Regular cardiac myocyte (primary cell): ENCODE measurements at places on chromosomes 7 and 10. TPM values are rescaled to one million over a fixed set of nuclear protein-coding genes. Genes with fewer than 3 reads are reported as not detected.

DNAH11 gene
- 4.0 and 7.6 TPM in 2 replicates for total RNA-seq

PNLIPRP3 gene
- not detected in 2 replicates for total RNA-seq

CHRM2 gene
- under 0.01 TPM in 2 replicates for total RNA-seq

KIAA1217 gene
- 1.2 and 2.3 TPM in 2 replicates for total RNA-seq

STEAP1 gene
- 32.2 and 64.8 TPM in 2 replicates for total RNA-seq

SPDYE16 gene
- 0.56 TPM in 1 of 2 replicates, not detected in the other for total RNA-seq

SYCE1 gene
- 0.19 TPM in 1 of 2 replicates, not detected in the other for total RNA-seq

TMEM176B gene
- total RNA-seq = not detected in 2 replicates

CYP3A5 gene
- total RNA-seq = under 0.01 TPM in 1 of 2 replicates, not detected in the other

ATOH7 gene
- under 0.01 and 0.28 TPM in 2 replicates for total RNA-seq

ABCA13 gene
- under 0.01 and 0.56 TPM in 2 replicates for total RNA-seq

RET gene
- 0.28 and 0.58 TPM in 2 replicates for total RNA-seq

OR9A2 gene
- 0.19 TPM in 1 of 2 replicates, not detected in the other for total RNA-seq

ZNF248 gene
- total RNA-seq = 4.6 and 11.6 TPM in 2 replicates

VAX1 gene
- total RNA-seq = not detected in 2 replicates

TMEM270 gene
- not detected in 2 replicates for total RNA-seq

PDZD7 gene
- 1.3 and 3.1 TPM in 2 replicates for total RNA-seq

PODXL gene
- 2.0 and 29.1 TPM in 2 replicates for total RNA-seq

KLF14 gene
- under 0.01 TPM in 1 of 2 replicates, not detected in the other for total RNA-seq

WEE2 gene
- total RNA-seq = not detected in 2 replicates

RBAK gene
- 9.4 and 9.9 TPM in 2 replicates for total RNA-seq

CALCR gene
- not detected in 2 replicates for total RNA-seq

ERV3-1 gene
- 8.6 and 22.3 TPM in 2 replicates for total RNA-seq

RBM20 gene
- 0.19 and 0.85 TPM in 2 replicates for total RNA-seq

ORC5 gene
- total RNA-seq = 25.9 and 32.2 TPM in 2 replicates

MMP21 gene
- 0.28 TPM in 1 of 2 replicates, not detected in the other for total RNA-seq

SLIT1 gene
- total RNA-seq = under 0.01 TPM in 2 replicates

RGS10 gene
- 37.5 and 40.5 TPM in 2 replicates for total RNA-seq

ABCB1 gene
- 1.2 and 2.0 TPM in 2 replicates for total RNA-seq

MMD2 gene
- total RNA-seq = not detected in 2 replicates

NPSR1 gene
- not detected in 2 replicates for total RNA-seq

HMX3 gene
- total RNA-seq = not detected in 2 replicates

ZNF277 gene
- total RNA-seq = 25.9 and 61.2 TPM in 2 replicates

DPP6 gene
- not detected in 2 replicates for total RNA-seq

SPDYE9 gene
- total RNA-seq = not detected in 2 replicates

STAM gene
- 16.1 and 20.9 TPM in 2 replicates for total RNA-seq

SAMD9L gene
- 14.2 and 28.8 TPM in 2 replicates for total RNA-seq

HOXA9 gene
- total RNA-seq = not detected in 2 replicates

SPAM1 gene
- total RNA-seq = not detected in 2 replicates

EPHA1 gene
- 0.58 TPM in 1 of 2 replicates, not detected in the other for total RNA-seq

MKX gene
- not detected in 2 replicates for total RNA-seq

SERPINE1 gene
- 2,435 and 2,576 TPM in 2 replicates for total RNA-seq

PGAM2 gene
- total RNA-seq = 0.56 TPM in 1 of 2 replicates, not detected in the other

ELFN1 gene
- 0.38 and 0.56 TPM in 2 replicates for total RNA-seq

LIPN gene
- not detected in 2 replicates for total RNA-seq

MSMB gene
- total RNA-seq = not detected in 2 replicates

RNF133 gene
- total RNA-seq = 0.19 and 0.28 TPM in 2 replicates

PON3 gene
- total RNA-seq = under 0.01 TPM in 2 replicates

ARPC1A gene
- 159 and 379 TPM in 2 replicates for total RNA-seq

RAB19 gene
- not detected in 2 replicates for total RNA-seq

HOXA6 gene
- total RNA-seq = 0.28 TPM in 1 of 2 replicates, not detected in the other

ABCB4 gene
- total RNA-seq = under 0.01 and 0.28 TPM in 2 replicates

NEURL1 gene
- under 0.01 TPM in 2 replicates for total RNA-seq

MRPS17 gene
- total RNA-seq = 11.8 and 14.4 TPM in 2 replicates

ASB10 gene
- not detected in 2 replicates for total RNA-seq

FAM25A gene
- total RNA-seq = not detected in 2 replicates

ANLN gene
- total RNA-seq = 12.4 and 118 TPM in 2 replicates
